AML-193 (cell line): ENCODE measurements at places on chromosomes 13 and 19.

DNA sequence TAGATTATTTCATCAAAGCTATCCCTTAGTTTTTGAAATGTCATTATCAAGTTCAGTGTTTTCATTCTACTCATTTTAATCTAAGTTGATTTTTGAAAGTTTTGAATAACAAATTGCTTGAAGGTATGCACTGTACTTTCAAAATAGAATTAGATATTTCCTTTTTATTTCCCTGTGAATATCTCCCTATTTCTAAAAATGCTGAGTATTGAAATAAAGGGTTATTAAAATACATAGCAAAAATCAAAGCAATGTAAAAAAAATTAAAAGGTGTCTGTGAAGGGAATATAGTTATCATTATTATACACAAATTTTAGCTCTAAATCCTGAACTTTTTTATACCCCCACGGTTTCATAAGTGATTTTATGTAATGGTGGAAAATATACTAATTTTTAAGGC lies 967.8 kb downstream of the PCDH9 start:
- DNase-seq: no peak

- DNase-seq: no peak
Observed at GRCh38 chr19:6417713-6418561, 6.7 kb downstream of the KHSRP start.

DNA sequence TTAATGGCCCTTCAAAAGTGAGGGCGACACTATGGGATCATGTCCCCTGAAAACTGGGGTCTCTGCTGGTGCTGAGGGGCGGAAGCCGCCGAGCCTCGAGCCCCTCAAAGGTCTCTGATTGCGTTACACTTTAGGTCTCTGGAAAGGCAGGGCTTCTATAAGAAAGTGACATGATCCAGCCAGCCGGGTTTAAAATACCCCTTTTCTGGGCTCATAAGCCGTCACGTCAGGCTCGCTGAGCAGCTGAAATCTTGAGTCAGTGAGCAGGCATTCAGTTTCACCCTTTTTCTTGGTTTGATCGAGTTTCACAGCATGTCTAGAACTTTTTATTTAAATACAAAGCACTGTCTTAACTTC lies 600 bp upstream of the HMGB1 start:
- no peak for DNase-seq

DNA sequence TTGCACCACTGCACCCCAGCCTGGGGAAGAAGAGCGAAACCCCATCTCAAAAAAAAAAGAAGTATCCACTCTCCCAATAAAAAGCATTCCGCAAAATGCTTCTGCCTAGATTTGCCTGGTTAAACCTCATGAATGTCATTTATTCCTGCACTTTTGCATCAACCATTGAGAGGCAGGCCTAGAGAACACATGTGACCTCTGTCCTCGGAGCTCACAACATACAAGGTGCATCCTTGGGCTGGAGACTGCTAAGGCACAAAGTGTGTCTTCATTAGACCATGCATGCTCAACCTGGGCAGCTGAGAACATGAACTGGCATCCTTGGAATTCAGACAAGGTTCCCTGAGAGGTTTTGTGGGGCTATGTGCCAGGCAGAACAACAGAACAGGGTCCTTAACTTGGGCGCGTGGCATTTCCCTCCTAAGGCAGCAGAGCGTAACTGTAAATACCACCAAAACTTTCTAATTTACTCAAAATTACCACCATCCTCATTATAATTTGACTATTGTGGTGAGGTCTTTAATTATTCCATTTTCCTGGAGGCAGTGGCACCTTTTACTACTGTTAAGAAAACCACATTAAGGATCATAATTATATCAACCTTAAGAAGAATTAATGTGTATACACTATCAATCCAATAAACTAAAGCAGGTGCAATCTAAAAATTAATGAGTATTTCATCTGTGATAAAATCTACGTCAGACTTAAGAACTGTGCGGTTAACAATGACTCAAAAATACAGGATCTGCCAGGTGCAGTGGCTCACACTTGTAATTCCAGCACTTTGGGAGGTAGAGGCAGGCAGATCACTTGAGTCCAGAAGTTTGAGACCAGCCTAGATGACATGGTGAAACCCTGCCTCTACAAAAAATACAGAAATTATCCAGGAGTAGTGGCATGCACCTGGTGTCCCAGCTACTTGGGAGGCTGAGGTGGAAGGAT lies 13.8 kb downstream of the RCBTB1 start:
- no peak for DNase-seq

GRCh38 chr19:49678985-49679770 lies 2.1 kb downstream of the PRMT1 start:
- DNase-seq: no peak

DNA sequence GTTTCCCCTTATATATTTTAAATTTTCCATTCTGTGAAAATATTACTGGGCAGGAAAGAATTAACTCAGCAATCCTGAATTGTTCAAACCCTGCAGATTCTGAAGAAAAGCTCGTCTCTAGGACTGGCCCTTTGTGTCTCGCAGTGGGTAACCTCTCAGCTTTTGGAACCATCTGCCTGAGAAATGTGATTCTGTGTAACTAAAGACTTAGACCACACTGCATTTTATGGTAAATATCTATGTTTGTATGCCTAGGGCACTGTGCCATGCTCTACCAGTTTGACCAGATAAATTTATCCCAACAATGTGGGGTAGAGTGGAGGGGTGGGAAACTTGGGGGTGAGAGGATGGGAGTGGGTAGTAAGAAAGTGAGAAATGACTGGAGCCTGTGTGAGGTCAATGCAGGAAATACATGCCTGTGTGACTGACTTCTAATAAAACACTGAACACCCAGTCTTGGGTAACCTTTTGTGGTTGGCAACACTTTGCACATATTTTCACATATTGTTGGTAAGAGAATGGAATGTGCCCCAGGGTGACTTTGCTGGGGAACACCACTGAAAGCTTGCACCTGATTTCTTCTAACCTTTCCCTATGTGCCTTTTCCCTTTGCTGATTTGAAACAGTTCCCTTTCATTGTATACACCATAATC lies 1181.9 kb downstream of the OLFM4 start:
- DNase-seq: no peak

GRCh38 chr13:28576067-28576466 lies 81.1 kb upstream of the FLT1 start:
- DNase-seq: no peak
